ENCODE measurements at places on chromosomes 5 and 9.

GRCh38 chr5:98772415-98773213 lies 849 bp upstream of the RGMB start:
- DNase-seq = peak; percentile 82

DNA sequence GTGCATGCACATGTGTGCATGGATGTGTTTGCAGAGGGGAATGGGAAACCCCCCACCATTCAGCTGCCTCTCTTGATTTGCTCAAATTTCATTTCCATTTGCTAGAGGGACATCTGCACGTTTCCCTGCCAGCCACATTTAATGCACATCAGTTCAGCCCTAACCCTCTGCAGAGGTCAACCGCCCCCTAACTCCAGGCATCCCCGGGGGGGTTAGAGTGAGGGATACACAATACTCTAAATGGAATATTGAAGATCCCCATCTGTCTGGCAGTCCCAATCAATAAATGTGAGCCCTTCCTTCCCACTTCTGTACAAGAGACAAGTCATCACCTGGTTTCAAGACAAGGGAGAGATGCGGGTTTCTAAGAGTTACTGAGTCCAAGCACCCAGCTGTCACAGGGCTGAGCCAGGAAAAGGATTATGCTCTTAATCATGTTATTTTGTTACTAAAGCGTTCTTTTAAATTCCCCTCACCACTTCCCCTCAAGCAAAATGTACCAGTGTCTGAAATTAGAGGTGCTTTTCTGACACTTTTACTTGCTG lies 134.1 kb downstream of the SEMA6A start:
- no peak for DNase-seq

- DNase-seq = no peak
Measured at GRCh38 chr5:79236362-79236969, 535 bp downstream of the JMY start.

GRCh38 chr5:57499262-57500050 lies 16.8 kb upstream of the ACTBL2 start:
- DNase-seq = peak; percentile 82

DNA sequence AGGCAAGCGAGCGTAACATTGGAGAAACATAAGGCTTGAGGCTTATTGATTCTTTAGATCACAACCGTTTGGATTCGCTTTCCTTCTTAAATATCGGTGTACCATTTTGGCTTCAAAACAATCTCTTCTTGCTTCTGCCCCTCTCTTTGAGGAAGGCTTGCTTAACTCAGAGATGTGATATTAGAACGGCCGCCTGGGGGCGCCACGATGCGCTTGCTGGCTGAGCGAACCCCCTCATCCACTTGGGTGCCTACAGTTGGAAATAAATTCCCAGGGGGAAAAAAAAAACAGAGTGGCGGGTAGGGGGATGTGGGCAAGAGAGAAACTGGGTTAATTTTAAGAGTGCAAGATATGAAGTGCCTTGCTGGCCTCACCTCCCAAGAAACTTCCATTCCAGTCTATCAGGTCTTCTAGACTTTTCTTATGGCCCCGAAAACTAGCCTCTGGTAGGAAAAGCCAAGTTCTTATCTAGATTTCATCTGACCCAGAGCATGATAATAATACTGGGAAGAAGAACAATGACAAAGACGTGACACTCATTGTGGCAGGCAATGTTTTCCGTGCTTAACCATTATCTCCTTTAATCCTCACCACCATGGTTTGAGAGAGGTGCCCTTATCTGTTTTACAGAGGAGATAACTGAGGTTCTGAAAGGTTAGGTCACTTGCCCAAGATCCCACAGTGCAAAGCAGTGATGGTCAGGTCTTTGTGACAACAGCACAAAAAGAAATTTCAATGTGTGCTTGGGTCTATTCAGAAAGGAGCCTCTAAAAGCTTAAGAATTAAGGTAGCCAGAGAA lies 115.8 kb downstream of the DPYSL3 start:
- DNase-seq = no peak

DNA sequence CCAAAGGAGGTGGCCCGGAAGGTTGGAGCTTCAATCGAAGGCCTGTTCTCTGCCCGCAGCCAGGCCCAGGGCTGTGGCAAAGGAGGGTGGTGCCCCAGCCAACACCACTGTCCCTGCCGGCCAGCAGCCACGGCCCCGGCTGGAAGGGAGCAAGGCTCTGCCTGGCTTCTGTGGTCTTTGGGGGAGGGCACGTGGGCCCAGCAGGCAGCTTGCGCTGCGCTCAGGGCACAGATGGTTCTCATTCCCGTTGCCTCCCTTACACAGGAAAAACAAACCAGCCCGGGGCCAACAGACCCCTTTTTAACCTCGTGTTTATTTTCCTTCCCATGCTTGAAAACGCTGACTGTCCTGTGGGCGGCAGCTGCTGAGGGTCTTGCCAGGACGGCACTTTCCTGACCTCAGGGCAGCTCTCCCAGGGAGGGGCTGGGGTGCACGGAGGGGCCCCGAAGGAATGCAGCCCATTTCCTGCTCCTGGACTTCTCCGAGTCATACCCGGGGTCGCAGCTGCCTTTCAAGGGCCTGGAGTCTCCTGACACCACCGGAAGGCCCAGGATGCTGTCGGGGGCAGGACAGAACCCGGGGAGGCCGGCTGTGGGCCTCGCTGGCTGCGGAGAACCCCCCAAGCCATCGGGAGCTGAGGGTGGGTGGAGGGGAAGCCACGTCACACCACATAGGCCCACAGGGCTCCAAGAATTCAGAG lies 1.1 kb upstream of the GPSM1 start:
- peak; percentile 69 for DNase-seq

DNA sequence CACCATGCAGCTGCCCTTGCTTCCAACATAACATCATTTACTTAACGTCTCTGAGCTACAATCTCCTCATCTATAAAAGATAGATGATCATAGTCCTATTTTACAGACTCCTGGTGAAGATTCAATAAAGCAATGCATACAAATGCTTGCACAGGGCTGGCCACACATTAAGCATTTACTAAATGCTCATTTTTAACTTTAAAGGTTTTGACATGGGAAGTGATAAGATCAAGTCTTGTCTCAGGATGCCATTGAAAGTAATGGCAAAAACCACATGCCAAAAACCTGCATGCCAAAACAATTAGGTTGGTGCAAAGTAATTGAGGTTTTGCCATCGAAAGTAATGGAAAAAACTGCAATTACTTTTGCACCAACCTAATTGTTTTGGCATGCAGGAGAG lies 181.2 kb upstream of the ADRA1B start:
- no peak for DNase-seq

GRCh38 chr9:93233033-93233432 lies 49.1 kb downstream of the WNK2 start:
- DNase-seq = no peak

DNA sequence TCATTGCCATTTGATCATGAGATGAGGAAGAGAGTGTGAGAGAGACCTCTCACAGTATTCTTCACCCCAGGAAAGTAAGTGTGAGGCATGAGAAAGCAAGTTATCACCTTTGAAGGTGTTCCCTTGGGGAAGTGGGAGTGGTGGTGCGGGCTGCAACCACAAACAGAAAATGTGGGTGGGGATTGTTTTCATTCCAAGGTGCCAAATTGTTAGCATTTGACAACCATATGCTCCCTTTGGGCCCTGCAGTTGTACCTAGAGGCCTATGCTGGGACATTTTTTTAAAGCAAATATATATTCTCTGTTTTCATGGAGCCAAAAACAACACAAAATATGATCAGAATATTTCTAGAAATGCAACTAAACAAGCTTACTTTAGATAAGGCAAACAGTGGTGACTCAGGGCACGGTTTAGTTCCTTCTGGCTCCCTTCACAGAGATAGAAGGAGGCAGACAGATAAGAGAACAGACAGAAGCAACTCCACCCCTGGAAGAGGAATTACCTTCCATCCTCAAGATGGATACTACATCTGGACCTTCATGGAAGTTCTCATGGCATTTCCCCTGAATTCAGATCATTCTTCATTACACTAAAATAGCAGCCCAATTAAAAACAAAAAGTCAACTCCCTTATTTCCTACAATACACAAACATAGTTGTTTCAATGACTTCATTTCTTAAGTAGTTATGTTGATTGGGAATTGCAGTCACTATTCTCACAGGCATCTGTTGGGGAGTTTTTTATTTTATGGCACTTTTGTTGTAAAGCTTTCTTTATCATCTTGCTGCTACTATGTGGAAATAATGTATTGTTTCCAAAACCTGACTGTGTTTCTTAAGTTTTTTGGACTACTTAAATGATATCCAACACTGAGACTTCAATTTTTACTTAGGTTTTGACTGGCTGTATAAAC lies 416.6 kb downstream of the PLK2 start:
- no peak for DNase-seq

DNA sequence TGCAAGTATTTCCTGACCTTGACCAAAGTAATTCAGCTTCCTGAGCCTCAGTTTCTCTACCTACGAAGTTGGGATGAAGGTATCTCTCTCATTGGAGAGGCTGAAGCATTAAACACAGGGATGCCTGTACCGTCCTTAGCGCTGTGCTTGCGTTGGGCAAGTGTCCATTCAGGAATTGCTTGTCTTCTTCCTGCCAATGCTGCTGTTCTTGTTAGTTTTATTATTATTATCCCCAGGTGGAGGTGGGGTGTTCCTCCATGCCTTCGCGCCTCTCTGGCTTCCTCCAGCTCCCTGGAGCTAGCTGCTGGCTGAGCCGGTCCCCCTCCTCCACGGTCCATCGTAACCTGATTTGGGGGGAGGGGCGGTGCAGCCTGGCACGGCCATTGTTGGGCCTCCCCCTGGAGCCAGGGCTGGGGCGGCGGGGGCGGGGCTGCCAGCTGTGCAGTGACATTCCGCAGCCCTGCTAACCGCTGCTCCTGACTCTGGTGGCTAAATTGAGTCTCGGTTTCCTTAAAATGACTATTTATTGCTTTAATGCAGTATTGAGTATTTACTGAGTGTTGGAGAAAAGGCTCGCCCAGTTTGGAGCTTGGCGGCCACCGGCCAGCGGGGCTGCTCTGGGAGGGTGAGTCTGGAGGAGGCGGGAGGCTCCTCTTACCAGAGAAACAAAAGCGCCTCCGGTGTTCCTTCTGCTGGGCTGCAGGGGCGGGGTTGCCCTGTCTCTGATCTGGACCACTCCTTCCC lies 51.3 kb downstream of the LMX1B start:
- no peak for DNase-seq

DNA sequence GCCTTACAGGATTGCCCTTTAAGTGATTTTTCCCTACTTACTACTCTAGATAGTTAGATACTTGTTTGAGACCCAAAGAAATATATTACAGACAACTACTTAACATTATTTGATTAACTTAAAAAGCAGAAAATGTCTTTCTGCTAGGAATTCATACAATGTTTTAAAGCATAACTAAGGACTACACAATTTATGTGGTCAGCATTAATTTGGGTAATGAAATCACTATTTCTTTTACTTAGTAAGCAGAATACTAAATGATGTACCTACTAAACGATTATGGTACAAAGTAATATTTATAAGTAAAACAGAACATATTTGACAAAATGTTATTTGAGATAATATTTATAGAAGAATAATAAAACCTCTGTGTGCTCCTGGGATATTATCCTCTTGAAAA lies 371.9 kb upstream of the ARRDC3 start:
- no peak for DNase-seq
